ENCODE measurements at places on chromosomes 7 and 10.

GRCh38 chr7:95220328-95220727, 104.0 kb downstream of the PON1 start:
- DNase-seq: no peak

DNA sequence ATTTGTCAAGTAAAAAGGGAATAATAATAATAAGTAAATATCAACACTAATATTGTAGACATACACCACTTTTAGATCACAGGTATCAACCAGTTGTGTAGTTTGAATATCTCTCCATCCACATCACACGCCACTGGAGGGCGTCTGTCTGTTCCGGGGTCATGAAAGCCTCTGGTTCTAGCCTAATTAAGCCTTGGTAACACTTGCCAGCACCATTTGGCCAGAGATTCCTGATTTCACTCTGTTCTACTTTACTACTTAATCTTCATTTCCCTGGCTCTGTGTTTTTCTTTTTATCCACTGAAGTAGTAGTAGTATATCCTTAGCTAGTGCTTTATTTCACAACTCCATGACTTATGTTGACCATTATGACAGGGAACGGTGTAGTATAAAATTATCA, 285.6 kb upstream of the POM121L12 start:
- peak; percentile 37 for DNase-seq

DNA sequence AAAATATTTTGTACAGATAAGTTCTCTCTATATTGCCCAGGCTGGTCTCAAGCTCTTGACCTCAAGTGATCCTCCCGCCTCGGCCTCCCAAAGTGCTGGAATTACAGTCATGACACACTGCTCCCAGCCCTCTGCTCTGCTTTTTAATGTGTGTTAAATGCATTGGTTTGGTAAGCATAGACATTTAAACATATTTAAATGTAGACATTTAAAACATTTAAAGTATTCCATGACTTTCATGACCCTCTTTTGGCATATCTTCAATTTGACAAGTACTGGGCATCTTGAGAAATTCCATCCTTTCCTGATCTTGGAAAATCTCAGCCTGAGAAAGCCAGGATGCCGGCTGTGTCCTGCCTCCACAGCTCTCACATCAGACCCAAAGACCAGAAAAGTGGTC, 5.2 kb upstream of the SAR1A start:
- no peak for DNase-seq

DNA sequence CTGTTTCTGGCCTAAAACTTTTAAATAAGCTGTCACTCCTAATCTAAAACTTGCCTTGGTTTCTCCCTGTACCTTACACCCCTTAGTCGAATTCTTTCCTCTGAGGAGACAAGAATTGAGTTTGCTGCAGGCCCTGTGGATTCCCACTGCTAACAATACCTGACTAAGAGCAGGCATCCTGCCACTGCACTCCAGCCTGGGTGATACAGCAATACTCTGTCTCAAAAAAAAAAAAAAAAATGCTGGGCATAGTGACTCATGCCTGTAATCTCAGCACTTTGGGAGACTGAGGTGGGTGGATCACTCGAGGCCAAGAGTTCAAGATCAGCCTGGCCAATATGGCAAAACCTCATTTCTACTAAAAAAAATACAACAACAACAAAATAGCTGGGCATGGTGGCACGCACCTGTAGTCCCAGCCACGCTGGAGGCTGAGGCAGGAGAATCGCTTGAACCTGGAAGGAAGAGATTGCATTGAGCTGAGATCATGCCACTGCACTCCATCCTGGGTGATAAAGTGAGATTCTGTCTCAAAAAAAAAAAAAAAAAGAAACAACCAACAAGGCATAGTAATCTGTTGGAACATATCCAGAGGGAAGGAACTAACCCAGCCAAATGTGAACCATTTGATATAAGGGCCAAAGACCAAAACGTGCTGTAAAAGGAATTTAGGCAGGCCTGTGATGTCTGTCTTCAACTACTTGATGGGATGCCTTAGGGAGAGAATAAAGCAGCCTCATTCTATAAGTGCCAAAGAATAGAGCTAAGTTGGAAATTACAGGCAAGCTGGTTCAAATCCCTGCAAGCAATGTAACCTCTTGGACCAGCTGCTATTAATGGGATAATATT, 732.7 kb upstream of the AUTS2 start:
- DNase-seq: no peak

DNA sequence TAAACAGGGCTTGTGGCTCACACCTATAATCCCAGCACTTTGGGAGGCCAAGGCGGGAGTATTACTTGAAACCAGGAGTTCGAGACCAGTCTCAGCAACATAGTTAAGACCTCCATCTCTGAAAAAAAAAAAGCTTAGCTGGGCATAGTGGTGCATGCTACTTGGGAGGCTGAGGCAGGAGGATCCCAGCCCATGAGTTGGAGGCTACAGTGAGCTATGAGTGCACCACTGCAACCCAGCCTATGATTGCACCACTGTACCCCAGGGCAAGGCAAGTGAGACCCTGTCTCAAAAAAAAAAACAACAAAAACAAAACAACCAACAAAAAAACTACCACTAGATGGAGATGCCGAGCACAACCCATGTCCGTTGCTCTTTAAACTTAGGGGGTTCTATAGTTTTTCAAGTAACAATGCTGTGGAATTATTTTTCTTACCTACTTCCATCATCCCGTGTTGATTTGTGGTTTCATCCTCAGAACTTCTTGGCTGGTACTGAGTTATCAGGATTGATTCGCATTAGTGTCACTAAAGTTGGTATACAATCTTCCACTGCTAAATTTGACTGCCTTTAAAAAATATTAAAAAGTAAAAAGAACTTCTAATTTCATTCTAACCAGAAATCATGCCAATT, 12.2 kb upstream of the REPIN1 start:
- peak; percentile 77 for DNase-seq

DNA sequence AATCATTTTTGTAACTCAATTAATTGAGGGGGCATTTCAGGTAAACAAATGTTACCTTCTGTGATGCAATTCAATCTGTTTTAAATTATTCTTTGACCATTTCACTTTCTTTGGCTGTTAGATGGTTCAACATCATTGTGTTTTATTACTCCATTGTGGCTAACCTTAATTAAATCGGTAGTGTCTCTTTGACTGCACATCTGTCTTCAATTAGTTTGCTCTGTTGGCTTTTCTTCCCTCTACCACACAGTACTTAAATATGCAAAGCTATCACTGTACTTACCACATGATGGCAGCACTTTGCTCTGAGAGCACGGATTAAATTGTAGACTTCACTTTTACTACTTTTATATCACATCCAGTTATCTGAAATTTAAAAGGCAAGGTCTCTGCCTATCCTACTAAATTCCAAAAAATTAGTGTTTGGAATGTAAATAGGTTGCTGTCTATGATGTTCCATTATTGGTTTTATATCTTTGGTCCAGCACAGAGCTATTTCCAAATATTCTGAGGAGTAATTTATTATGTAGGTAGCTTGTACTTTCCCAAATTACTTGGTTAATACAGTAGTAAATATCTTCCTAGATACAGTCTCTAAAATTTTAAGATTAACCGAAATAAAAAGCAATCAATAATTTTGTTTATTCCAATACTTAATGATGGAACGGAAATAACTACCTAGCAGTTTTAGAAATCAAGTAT, 352.0 kb downstream of the PCLO start:
- peak; percentile 74 for DNase-seq

GRCh38 chr7:55348502-55348901, 16.6 kb upstream of the LANCL2 start:
- peak; percentile 62 for DNase-seq

DNA sequence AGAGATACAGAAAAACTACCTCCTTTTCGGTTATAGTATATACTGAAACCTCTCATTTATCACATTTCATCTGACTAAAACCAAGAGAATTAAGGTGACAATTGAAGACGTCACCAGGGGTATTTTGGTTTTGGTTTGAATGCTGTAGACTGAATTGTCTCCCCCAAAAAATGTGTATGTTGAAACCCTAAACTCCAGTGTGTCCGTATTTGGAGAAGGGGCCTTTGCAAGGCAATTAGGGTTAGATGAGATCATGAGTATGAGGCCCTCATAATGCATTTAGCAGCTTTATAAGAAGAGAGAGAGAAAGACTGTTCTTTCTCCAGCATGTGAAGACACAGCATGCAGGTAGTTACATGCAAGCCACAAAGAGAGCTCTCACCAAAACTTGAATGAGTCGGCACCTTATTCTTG, 59.5 kb downstream of the CACNA2D1 start:
- DNase-seq: no peak

DNA sequence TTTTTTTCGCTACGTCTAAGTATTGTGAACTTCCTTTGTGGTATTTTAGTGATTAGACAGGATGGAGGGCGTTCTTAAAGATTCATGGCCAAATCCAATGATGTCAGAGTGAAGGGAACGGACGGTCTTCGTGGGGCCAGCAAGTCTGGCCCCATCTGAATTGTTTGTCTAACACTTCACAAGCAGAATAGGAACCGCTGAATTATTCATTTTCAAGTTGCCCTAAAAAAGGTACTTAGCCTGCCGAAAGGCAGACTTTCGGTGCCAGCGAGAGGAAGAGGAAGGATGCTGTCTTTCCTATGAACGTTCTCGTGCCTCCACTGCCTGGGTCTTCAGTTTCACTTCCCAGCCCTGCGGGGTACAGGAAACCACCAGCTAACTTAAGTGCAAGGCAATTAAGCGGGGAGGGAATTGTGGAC, 145.7 kb upstream of the SH2B2 start:
- no peak for DNase-seq

DNA sequence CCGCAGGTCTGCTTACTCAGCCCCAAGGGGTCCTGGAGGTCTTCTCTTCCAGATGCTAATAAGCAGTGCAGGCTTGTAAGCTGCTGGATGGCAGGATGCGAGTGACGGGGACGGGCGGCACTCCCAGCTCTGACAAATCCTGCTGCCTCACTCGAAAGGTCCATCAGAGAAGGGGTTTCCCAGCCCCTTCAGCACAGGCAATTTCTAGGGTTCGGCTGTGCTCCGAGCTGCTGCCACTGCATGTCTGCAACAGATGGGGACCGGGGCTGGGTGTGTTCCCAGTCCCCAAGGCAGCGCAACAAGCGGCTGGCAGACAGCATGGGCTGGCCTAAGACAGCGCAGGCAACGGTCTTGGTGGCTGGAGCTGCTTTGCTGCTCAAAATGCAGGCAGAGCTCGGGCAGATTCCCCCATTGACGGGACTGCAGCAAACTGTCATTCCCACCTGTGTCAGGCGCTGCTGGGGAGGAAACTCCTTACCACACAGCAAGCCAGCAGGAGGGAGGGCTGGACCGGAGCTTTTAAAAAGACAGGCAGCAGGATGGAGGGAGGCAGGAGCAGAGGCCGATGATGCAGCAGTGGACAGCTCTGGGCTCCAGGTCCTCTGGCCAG, 62.4 kb downstream of the PRKAG2 start:
- peak; percentile 54 for DNase-seq

- peak; percentile 48 for DNase-seq
Measured at GRCh38 chr10:125060826-125061556, 99.4 kb downstream of the CTBP2 start.

GRCh38 chr10:76962851-76963250, 674.8 kb downstream of the KCNMA1 start:
- DNase-seq: peak; percentile 52

GRCh38 chr7:98233219-98234070, 18.6 kb downstream of the TECPR1 start:
- DNase-seq: no peak

DNA sequence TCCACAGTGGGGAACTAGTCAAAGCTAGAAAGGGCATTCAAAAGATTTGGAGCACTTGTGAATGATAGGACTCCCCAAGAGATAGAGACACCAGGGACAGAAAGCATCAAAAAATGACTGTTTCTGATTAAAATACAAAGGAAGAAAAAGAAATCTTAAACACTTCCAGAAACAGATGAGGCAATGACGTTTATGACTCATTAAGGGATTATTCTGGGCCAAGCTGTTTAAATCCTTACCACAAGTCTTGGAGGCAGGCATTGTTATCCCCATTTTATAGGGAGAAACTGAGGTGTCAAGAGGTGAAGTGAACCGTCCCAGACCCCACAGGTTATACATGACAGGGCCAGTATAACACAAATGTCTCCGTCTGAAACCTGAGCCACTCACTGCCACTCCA, 68.3 kb upstream of the AMPH start:
- no peak for DNase-seq

DNA sequence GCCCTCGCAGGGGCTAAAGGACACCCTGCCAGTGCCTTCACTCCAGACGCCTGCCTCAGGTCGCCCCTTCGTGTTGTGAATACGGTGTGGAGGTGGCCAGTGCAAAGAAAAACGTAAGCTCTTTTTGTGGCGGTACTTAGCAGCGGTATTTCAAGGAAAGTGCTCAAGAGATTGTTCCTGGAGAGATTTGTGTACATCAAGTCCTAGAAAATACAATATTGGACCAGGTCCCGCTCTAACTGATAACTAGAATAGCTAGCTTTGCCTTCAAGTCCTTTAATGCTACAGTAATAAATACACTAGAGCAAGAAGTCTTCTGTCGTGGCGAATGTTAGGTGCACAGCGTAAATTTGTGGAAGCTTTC, 689 bp downstream of the PLCE1 start:
- DNase-seq: no peak

DNA sequence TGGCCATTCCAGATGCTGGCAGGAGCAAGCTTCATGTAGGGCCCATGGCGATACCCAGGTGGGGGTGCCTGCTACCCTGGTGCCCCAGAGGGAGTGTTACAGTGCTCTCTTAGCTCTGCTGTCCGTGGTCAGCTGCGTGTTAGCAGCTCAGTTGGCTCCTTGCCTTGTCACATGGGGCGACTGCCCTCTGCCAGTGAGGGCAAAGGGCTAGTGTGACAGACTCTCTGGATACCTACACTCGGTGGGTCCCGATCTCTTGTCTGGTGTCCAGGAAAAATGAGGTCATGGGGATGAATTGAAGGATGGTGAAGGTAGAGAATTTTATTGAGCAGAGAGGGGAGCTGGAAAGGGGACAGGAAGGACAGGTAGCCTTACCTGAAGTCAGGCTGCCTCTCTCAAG, 152.2 kb downstream of the CYP26A1 start:
- no peak for DNase-seq

DNA sequence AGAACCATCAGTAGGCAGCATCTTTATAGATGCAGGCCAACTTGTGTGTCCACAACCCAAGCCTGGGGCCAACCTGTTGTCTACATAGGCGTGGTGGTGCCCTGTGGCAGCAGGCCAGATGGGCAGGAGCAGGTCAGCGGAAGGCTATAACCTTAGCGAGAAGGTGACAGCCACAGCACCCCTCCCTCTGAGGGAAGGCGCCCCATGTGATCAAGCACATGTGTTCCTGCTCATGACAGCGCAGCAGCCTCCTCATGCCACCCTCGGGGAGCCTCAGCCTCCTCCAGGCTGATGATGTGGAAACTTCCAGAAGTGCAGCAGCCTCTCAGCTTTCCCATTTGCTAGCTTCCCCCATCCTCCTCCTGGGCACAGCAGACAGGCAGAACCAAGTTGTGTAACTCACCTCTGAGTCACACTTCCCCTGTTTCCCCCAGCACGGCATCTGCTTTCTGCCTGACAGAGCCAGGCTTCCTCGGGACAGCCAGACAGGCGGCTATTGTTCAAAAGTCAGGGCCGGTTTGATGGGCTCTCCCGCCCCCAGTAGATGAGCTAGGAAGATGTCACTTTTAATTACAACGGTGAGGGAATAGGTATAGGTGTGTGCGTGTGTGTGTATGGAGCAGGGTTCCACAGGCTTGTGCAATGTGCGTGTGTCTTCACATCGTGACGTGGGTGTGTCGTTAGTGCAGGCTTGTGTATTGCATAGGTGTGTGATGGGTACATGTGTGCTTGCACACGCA, 312.0 kb upstream of the ZMIZ1 start:
- peak; percentile 63 for DNase-seq
